ENCODE measurements at places on chromosomes 3 and 15. TPM values are rescaled to one million over a fixed set of nuclear protein-coding genes. Genes with fewer than 3 reads are reported as not detected.

TSEN2 gene
- total RNA-seq = 8.4 TPM

STARD9 gene
- total RNA-seq = 4.7 TPM

CPN2 gene
- not detected for total RNA-seq

FRMD4B gene
- total RNA-seq = 13.6 TPM

LYSMD2 gene
- total RNA-seq = 7.7 TPM

KLHL6 gene
- total RNA-seq = not detected

UBAP1L gene
- 1.2 TPM for total RNA-seq

NOX5 gene
- total RNA-seq = 0.75 TPM

SLCO2A1 gene
- total RNA-seq = 3.6 TPM

Data from kidney epithelial cell (primary cell).